NCI-H2171 (cell line): ENCODE measurements at places on chromosomes 4 and X.

GRCh38 chr4:71498002-71498401 is 159.2 kb downstream of the SLC4A4 start:
- DNase-seq = no peak

DNA sequence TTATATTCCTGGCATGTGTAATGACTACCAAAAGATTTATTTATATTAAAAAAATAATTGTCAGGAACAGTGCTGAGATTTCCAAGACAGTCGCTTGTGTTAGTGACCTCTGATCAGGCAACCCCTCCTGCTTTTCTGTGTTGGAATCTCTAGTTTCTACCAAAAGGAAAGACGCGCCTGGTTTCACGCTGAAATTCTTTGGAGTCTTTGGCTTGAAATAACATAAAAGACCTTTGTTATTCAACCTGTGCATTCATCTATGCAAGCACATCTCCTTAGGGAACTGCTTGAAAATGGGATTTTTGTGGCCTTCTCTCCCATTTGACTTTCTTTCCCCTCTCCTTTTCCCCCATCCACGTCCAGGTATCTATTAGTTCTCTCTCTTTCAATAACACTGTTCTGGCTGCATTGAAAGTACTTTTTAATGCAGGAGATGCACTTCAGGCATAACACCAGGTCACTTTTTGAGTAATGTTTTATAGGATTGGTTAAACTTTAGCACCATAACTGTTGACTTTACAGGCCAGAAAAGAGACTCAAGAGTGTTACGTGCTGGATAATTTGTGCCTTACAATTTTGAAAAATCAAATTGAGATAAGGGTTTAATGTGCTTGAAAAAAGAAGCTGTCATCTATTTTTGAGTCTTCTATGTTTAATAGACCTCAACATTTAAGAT is 172.7 kb downstream of the GPAT3 start:
- no peak for DNase-seq

DNA sequence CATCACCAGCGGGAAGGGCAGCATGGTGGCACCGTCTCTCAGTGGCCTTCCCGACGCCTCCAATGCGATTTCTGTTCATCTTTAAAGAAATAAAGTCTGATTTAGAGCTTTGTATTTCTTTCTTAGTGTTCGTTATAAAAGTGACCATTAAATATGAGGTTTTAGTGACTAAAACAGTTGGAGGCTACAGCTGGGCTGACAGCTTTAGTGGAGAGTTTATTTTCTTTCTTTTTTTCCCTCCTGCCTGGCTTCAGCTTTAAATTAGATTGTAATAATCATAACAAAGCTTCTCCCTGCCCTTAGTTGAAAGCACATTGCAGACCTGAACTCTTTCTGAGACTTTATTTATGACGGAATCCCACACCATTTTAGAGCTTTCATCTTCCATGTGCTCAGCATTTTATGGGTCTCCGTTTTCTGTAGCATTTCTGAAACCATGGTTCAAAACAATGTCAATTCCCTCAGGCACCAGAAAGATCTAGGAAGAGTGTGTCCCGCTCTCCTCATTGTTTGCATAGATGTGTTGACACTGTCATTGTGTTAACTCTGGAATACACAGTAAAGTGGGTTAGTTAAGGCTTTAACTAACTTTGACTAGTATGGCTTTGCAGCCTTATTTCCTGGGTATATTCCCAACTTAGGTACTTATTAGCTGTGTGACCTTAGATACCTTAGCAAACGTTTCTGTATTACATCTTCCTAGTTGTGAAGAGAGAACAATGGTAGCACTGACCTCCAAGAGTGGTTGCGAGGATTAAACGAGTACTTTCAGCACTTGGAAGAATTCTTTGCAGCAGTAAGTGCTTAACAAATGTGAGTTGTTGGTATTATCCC is 97.4 kb upstream of the PGRMC2 start:
- no peak for DNase-seq

- DNase-seq = no peak
Measured at GRCh38 chr4:66331761-66332160, 661.5 kb upstream of the EPHA5 start.

- peak; percentile 2 for DNase-seq
Measured at GRCh38 chr4:102825261-102826091, 1.9 kb downstream of the UBE2D3 start.

DNA sequence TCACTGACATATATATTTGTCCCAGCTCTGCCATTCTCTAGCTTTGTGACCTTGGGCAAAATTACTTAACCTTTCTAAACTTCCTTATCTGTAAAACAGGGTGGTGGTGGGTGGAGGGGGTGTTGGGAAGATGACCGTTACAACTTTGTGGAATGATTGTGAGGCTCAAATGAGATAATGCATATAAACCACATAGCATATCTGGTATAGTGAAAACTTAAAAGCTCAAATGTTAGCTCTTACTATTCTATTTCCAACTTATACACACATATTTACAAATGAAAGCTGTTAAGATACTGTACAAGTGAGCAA is 52.9 kb upstream of the HPRT1 start:
- DNase-seq = no peak

DNA sequence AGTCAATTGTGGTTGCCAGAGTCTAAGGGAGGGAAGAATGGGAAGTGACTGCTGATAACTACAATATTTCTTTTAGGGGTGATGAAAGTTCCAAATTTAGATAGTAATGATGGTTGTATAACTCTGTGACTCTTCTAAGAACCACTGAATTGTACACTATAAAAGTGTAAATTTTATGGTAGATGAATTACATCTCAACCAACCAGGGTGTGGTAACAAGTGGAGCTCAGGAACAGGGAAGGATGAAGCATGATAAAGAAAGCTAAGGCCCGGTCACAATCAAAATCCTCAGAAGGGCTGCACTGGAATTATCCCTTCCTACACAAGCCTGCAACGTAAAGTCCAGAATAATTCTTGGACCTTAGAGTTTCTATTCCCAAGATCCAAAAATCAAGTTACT is 143.2 kb downstream of the PPARGC1A start:
- no peak for DNase-seq

GRCh38 chr4:75340561-75340960 is 173.6 kb downstream of the RCHY1 start:
- peak; percentile 2 for DNase-seq

DNA sequence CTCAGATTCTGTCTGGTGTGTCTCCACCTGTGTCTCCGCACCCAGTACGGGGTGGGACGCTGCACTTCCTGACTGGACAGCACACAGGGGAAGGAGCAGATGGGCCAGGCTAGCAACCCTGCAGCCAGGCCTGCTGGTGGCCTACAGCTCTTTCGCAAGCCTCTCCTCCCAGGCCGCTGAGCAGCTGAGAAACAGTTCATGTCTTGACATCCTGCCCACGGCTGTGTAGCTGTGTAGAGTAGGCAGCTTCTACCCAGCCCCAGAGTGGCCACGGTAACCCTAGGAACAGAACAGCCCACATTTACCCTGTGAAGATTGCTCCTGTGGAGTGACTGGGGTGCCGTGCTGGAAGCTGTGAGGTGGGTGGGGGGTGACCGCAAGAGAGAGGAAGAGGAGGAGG is 38.9 kb downstream of the CCNQ start:
- no peak for DNase-seq

- no peak for DNase-seq
Measured at GRCh38 chr4:10204401-10205058, 87.9 kb upstream of the WDR1 start.

DNA sequence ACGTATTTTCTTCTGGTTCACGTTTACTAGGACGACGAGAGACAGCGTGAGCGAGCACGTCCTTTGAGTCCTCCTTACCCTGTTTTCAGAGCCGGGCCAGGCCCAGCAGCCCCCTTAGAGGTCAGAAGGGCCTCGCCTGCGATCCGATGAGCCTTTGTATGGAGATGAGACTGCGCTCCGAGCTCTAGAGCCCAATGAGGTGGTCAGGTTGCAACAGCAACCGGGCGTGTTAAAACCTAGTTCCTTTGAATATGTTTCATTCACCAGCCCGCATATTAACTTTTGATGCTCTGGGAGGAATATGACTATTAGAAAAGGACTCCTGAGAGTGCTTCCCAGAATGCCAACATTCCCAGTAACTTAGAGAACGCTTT is 55.6 kb upstream of the TADA2B start:
- DNase-seq = no peak

DNA sequence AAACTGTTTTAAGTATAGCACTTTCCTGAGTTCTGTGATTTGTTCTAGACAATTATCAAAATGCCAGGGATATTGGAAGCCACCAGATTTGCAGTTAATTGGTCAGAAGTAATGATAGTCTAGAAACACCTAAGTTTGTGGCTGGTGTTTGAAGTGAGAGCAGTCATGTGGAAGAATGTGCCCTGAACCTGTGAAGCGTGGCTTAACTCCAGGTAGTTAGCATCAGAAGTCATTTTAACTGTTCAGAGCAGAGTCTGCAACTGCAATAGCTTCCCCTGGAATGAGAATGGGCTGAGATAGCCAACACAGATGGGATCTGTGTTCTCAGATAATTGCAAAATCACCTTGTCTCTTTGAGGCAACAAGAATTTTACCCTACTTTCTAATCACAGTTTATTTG is 255.1 kb upstream of the GK2 start:
- no peak for DNase-seq

GRCh38 chr4:823176-823760 is 2.7 kb downstream of the CPLX1 start:
- DNase-seq = no peak

DNA sequence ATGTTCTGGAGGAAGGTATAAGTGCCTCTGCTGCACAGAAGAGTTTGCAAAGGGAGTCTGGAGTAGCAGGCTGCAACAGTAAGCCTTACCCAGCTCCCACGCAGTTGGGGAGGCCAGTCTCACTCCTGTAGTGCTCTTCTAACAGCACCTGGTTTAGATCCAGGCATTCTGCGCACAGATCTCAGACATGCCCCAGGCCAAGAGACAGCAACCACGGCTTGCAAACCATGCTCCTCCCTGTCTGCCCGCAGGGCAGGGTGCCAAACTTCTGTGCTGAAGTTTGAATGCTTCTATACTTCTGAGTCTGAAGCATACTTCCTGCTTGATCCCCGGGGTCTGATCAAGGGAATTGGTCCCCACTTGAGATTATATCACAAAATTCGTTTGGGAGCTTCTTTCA is 106.3 kb downstream of the LINC00632 start:
- DNase-seq = no peak

GRCh38 chrX:111847491-111848133 is 28.4 kb upstream of the TRPC5OS start:
- no peak for DNase-seq

GRCh38 chrX:44093431-44093830 is 120.2 kb upstream of the NDP start:
- DNase-seq = no peak

DNA sequence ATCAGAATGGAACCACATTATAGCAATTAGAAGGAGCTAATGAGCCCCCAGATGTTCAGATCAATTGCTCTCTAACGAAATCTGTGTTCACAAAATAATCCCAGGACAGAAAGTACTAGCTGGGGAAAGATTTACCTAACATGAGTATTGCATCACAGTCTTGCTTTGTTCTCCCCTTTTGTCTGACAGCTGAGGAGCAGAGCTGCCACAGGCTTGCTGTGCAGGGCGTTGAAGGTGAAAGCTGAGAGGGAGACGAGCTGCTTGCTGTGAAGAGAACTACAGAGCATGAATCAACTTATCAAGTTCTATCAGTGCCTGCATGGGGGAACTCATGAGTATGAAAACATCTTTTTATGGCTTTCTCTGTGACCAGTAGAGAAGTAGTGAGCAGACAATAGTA is 441.2 kb downstream of the CENPC start:
- peak; percentile 21 for DNase-seq

DNA sequence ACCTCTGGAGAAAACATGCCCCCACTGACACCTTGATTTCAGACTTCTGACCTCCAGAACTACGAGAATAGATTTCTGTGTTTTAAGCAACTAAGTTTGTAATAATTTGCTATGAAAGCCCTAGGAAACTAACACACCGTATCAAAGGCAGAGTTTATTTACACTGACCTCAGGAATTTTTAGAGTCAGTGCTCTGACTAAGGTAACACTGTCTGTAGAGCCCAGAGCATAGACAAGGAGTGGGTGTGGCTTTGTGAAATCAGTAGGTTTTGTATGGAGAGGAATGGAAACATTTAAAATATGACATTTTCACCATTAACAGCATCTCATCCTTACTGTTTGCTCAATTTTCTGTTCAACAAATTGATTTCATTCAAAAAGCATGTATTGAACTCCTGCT is 764.4 kb upstream of the PCDH10 start:
- no peak for DNase-seq

- no peak for DNase-seq
Measured at GRCh38 chrX:5733501-5733900, 495.2 kb downstream of the NLGN4X start.

GRCh38 chr4:149885896-149886295 is 70.3 kb upstream of the IQCM start:
- DNase-seq = no peak

DNA sequence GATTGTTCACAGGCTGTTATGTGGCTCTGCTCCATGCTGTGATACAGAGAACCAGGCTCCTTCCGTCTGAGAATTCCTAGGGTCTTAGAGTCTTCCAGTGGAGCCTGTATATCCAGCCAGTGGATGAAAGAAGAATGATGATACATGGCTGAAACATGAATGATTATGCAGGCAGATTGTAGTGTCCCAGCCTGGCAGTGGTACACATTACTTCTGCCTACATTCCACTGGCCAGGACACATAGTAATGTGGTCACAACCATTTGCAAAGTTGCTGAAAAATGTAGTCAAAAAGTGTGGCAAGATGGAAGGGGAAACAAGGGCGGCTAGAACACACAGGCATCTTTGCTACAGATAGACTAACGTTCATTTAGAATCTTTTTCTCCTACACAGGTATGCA is 4.5 kb upstream of the GBA3 start:
- DNase-seq = no peak

DNA sequence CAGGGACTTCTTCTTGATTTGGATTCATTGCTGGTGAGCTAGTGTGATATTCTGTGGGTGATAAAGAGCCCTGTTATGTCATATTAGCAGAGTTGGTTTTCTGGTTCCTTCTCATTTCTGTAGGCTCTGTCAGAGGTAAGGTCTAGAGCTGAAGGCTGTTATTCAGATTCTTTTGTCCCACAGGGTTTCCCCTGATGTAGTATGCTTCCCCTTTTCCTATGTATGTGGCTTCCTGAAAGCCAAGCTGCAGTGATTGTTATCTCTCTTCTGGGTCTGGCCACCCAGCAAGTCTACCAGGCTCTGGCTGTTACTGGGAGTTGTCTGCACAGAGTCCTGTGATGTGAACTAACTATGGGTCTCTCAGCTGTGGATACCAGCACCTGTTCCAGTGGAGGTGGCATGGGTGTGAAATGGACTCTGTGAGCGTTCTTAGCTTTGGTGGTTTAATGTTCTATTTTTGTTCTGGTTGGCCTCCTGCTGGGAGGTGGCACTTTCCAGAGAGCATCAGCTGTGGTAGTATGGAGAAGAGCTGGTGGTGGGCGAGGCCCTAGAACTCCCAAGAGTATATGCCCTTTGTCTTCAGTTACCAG is 373.7 kb downstream of the AR start:
- no peak for DNase-seq

DNA sequence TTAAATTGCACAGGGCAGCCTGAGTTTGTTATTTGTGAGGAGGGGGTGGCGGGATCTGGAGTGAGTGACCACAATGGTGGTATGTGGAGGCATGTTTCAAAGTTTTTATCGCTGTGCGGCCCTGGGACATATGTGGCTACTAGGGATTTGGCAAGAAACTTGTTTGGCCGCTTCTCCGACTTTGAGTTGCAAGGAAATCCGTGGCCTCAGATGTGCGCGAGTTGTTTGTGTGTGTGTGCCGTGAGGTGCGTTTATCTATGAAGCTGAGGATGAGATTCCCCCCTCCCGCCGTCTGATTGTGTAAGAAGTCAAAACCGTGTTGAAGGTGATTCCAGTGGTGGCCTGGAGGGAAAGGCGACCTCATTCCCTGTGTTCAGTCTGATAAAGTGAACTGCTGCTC is 1.4 kb downstream of the JADE3 start:
- no peak for DNase-seq
